Activated CD8-positive, alpha-beta memory T cell treated with anti-CD3 and anti-CD28 coated beads, Interleukin-2, amount 50 U/mL, for 48 hours (primary cell): ENCODE measurements at places on chromosomes 6 and 20.

DNA sequence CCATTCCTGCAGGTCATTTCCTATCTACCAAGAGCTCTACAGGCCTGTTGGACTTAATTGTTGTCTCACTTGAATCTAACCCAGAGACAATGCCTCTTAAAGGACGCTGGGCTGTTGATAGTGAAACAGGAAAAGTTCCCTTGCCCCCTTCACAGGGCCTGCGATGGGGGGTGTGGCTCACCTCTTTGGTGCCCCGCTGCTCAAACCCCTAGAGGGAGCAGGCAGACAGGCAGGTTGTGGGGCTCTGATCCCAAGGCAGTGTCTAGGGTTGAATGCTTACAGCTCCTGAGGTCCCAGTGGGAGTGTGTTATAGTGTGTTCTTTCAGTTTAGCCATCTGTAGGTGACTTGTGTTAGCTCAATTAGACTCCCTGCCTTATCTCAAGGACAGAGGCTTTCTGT lies 68.0 kb downstream of the OTOR start:
- no peak for DNase-seq

GRCh38 chr20:51438136-51438535 lies 104.4 kb downstream of the NFATC2 start:
- no peak for DNase-seq

DNA sequence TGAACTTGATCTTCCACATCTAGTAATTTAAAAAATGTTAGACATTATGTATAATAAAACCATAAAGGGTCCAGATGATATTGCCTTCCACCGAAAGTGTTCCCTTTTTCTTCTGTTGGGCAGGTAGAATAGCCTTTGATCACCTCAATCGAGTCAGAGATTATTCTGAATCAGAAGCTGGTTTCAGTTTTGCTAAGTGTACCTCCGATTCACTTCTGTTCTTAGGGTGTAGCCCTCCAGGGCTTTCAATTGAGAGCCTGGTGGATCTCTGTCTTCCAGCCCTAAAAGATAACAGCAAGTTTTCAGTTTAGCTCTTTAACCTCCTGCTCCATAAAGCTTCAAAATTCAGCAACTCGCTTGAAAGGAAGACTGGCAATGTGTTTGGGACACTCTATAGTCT lies 21.1 kb upstream of the AIG1 start:
- DNase-seq, result no peak

DNA sequence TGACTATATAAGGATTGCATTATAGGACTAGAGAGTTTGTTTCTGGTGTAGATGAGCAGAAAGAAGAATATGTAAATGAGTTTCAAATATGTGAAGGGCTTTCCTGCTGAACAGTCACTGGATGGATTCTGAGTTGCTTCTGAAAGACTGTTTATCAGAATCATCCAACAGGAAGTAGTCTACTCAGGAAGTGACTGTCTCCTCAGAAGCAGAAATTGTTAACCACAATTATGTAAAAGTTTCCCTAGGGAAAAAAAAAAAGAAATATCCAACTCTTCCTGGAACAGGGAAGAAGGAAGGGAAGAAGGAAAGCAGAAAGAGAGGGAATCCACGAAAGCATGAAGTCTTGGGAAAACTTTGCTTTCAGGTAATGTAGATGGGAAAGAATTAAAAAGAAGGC lies 138.9 kb downstream of the TENT5A start:
- DNase-seq, result no peak

- no peak for DNase-seq
Measured at GRCh38 chr6:166598441-166599138, 12.1 kb upstream of the RAMACL start.

DNA sequence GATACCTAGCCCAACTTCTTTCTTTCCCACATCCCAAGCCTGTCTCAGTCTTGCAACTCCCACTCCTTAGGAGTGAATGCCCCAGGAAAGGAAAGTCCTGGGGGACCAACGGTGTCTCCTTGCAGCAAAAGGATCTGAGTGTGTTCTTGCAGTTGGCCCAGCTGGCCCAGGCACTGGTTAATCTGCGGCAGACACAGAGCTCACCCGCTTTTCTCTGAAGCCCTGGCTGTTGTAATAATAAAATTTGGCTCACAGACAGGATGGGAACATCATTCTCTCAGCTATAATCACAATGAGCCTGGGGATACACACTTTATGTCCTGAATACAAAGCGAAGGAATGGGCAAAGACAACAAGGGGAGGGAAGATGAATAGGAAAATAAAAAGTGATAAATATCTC lies 287.0 kb upstream of the PRND start:
- DNase-seq, result no peak

- no peak for DNase-seq
Measured at GRCh38 chr6:148855744-148856143, 108.9 kb downstream of the UST start.

DNA sequence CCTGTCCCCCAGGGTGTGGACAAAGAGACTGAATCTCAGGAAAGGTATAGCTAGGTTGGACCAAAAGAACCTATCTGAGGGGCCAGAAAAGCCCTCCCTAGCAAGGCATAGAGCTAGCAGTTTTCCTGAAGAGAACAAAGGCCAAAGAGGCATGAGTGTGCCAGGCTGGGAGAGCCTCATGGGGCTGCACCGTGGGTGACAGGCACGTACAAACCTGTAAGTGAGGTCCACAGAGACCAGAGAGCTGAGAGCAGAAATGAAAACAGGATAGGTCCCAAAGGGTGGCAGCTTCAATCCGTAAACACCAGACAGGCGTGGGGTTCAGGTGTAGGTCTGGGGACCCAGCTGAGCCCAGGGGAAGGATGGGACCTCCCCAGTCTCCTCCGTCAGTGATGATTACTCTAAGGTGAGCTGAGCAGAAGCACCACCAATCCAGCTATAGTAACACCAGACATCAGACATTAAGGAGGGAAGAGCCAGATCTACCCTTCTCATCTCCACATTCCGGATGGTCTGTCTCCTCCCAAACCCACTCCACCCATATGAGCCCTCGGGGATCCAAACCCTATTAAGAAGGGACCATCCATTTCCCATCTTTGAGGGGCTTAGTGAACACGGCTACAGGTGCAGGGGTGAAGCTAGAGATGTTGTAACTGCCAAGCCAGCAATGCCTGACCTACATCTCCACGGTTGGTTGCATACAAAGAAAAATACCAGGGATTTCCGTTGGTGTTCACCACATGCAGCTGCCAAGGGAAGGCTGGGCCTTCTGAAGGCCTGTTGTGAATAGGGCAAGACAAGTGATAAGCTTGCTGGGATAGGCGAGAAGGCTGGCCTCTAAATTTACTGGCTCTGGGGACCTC lies 38.3 kb downstream of the BCL2L1 start:
- DNase-seq, result no peak

GRCh38 chr6:3732345-3733141 lies 19.0 kb downstream of the PXDC1 start:
- peak; percentile 81 for DNase-seq

DNA sequence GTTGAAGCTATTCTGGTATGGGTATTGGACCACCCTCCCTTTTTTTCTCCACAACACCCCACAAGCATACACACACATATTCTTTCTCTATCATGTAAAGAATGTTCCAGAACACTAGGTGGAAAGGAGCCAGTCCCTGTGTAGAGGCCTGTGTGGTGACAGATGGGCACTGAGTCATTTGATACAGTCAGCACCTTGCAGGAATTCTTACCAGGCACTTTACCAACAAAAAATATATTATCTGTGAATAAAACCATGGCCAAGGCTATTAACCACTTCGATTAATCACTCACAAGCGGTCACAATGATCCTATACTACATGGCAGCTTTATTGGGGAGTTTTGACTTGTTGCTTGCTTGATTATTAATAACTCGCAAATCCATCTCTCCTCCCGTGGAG lies 149.5 kb downstream of the BFSP1 start:
- no peak for DNase-seq

DNA sequence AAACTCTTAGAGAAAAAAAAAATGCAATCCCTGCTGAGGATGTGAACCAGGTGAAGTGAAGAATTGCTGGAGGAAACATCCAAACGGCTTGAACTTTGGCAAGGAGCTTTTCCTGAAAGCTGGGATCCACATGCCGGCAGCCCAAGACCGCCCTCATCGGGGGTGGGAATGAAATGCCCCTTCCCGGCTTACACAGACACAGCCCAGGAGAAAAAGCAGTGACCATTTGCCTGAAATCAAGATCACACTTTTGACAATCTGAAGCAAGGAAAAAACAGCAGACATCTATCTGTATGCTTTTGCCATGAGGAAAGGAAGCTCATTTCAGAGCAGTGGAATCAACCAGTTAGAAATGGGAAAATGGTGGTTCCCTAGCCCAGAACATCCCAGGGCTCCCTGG lies 254.5 kb downstream of the TAF4 start:
- DNase-seq, result no peak

- no peak for DNase-seq
Measured at GRCh38 chr6:158474961-158475343, 84.9 kb upstream of the TMEM181 start.

- DNase-seq, result no peak
Measured at GRCh38 chr6:155994086-155994485, 538.4 kb upstream of the NOX3 start.

DNA sequence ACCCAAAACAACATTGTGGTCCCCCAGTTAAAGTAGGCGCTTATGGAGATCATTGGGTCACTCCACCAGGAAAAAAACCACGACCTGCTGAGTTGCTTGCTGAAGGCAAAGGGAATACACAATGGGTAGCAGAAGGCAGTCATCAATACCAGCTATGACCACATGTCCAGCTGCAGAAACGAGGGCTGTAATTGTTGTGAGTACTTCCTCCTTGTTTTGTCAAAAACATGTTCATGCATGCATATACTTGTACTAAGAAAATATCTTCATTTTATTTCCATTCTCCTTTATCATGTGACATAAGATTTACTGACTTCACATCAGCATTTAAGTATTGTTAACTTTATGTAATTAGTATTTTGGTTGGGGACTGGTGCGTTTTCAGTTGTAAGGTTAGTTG lies 16.9 kb downstream of the SERINC1 start:
- DNase-seq, result no peak

- no peak for DNase-seq
Measured at GRCh38 chr20:48975955-48976354, 54.4 kb downstream of the ARFGEF2 start.

GRCh38 chr6:149990661-149991471 lies 27.1 kb downstream of the ULBP1 start:
- peak; percentile 64 for DNase-seq

DNA sequence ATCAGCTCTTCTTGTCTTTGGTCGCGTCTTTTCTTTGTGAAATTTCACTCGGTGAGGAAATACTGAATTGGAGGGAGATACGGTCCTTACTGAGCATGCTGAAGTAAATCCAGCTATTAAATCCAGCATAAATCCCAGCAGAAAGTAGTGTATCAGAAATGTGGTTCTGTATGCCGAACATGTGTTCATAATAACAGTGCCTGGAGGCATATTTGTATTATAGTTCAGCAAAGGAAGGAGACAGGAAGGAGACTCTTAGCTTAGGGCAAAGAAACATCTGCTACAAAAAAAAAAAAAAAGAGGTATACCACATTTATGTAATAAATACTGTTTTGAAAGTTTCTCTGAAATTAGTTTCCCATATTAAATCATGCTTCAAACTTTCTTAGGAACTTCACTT lies 211.8 kb downstream of the PLCB4 start:
- DNase-seq, result no peak

DNA sequence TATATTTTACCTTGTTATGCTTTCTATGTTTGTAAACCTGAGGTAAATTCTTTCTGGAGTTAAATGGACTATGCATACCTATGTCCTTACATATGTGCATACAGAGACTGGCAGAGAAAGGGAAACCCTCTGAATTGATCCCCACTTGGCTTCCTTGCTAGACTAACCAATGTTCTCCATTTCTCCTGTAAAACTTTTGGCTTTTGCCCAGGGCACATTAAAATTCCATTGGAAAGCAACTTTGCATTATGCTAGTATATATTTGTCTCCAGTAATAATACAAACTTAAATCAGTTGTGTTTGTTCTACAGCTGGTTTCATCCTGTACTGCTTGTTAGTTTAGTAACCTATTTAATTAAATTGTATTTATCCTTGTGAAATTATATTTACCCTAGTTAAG lies 646.0 kb upstream of the MARCKS start:
- DNase-seq, result no peak

- DNase-seq, result no peak
Measured at GRCh38 chr6:111361648-111362047, 121.4 kb downstream of the REV3L start.

- no peak for DNase-seq
Measured at GRCh38 chr6:83114164-83114563, 46.7 kb downstream of the DOP1A start.

- no peak for DNase-seq
Measured at GRCh38 chr6:52595000-52595795, 18.3 kb upstream of the TRAM2 start.

DNA sequence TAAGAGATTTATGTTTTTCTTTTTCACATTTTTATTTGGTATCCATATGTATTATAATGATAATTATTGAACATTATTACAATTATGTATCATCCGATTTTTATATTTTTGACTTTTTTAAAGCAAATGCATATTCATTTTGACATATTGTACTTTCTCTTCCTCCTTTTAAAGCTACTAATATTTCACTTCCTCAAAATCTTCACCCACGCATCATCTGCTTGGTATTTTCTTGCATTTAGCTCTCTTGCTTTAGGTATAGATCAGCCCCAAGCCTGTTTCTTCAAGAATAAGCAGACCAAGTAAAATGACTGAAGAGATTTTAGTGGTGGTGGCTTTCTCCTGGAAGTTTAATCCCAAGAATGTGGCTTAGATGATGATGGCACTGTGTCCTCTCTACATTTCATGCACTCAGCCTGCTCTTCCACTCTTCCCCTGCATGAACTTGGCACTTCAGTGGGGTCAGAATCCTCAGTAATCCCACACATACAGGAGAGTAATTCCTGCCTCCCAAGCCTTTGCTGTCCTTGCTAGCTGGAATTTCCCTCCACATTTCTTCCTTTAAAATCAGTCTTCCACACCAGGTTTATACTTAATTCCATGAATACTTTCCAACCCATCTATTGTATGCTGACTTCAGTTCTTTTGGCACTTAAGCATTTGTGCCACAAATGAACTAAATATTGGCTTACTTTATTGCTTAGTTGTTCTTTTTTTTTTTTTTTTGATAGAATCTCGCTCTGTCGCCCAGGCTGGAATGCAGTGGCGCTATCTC lies 8.2 kb downstream of the NCOA7 start:
- DNase-seq, result no peak

GRCh38 chr6:164227952-164228522 lies 813.5 kb downstream of the QKI start:
- no peak for DNase-seq

DNA sequence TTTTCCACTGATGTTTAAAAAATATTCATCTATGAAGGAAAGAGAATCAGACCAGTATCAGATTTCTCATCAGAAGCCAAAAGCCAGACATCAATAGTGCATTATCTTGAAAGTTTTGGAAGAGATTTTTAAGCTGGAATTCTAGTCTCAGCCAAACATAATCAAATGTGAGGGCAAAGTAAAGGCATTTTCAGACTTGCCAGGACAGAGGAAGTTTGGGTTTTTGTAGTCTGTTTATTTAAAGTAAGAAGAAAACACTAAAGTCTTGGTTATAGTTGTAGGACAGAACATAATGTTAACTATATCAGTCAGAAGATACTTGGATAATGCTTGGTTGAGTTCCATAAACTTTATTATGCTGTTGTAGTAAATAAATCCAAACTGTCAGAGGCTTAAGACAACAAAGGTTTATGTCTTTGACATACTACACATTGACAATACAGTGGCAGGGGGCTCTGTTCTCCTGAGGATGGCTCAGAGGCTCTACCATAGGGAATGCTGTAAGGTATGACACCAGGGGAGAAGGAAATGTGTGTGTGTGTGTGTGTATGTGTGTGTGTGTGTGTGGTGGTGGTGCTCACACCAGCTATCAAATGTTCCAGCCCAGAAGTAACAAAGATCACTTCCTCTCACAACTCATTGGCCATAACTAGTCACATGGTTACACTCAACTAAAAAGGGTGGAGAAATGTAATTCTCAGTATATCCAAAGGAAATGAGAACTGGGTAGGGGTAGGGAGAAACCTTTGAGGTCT lies 26.7 kb upstream of the YWHAB start:
- no peak for DNase-seq
